ENCODE measurements at places on chromosomes 6 and 20.

GRCh38 chr20:25226433-25227316, 21.2 kb upstream of the PYGB start:
- no peak for DNase-seq

- no peak for DNase-seq
These were observed 106.0 kb downstream of the PRIM2 start for GRCh38 chr6:57423468-57423867.

DNA sequence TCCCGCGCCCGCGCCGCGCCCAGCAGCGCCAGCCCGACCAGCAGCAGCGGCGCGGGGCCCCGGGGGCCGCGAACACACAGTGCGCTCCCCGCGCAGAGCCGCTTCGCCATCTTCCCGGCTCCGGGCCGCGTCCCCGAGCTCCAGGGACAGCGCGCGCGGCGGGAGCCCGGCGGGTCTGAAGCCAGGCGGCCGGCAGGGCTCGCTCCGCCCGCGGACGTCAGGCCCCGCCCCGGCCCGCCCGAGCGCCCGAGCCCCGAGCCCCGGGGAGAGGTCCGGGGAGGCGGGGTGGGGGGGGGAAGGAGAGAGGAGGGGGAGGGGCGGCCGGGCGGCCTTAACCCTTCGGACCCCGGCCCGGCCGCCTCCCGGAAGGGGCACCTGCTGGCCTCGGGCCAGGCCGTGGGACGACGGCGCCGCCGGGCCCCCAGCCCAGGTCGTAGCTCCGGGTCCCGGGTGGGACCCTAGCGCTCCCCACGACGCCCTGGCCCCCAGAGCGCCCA, at the start of gene LAMA5:
Gene LAMA5, minus strand, starts transcription at position 177 of the 497 bp plus-strand sequence. Its CDS starts 67 bp downstream, at position 110.
- no peak for DNase-seq

GRCh38 chr6:122845916-122846612, 57.0 kb downstream of the SMPDL3A start:
- no peak for DNase-seq

DNA sequence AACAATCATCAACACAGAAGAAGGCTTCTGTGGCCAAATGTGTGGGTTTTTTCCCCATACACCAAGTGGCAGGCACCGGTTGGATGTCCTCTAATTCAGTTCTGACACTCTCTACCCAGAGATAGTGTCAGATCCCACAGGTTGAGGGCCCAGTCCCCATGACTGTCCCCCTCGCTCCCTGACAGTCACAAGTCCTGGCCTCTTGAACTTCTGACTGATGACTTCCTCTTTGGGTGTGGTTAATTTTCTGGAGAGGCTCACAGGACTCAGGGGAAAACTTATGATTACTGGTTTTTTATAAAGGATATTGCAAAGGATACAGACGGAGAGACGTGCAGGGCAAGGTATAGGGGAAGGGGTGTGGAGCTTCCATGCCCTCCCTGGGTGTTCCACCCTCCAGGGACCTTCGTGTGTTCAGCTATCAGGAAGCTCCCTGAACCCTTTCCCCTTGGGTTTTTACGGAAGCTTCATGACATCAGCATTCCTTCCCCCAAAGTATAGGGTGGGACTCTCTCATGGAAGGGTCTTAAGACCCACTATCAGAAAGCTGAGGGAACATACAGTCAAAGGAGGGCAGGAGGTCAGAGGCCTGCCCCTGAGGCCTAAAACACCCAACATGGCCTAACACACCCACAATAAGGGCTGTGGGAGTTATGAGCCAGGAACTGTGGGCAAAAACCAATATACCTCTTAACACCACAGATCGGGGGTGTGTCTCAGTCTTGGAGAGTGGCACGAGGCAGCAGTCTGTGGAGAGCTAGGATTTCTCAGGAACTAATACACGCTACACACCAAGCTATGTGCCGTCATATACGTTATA, 33.3 kb downstream of the FARS2 start:
- no peak for DNase-seq

- no peak for DNase-seq
These were observed 165.2 kb downstream of the BCAS1 start for GRCh38 chr20:53905019-53905819.

DNA sequence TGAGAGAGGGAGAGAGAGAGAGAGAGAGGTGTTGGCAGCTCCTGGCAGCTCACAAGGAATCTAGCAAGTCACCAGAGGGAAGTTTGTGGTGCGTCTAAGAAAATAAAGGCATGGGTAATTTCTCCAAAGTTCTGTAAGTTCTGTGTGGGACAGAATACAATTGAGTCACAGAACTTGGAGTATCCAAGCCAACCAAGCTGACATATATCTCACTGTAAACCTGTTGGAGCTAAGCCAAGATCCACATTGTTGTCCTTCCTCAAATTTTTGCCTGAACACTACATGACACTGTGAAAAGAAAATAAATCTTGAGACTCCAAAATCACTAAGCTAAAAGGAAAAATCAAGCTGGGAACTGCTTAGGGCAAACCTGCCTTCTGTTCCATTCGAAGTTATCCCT, 436.7 kb downstream of the MEI4 start:
- no peak for DNase-seq

DNA sequence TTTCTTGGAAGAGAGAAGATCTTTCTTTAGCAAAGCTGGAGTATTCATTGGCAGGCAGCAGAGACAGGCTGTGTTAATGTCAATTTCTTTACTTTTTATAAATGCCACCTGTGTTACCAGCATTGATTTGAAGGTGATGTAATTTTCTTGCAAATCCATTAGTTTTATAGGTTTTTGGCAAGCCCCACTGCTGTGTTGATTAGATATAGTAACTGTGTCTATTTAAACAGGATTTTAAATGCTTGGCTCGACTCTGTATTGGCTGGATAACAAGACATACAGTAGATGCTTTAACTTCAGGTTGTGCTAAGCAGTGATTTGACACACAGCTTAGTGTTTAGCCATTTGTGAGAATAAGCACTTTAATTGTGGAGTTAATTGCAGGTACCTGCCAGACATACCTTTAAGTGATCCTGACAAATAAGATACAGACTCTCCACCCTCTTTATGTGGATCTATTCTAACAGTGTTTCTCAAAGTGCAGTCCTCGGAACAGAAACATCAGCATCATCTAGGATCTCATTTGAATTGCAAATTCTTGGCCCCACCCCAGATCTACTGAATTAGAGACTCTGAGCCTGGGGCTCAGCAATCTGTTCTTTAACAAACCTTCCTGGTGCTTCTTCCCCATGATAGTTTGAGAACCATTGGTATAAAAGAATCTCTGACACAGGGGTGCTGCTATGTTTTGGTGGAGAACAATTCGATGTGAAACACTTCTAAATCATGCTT, 397.5 kb downstream of the HDGFL1 start:
- no peak for DNase-seq

DNA sequence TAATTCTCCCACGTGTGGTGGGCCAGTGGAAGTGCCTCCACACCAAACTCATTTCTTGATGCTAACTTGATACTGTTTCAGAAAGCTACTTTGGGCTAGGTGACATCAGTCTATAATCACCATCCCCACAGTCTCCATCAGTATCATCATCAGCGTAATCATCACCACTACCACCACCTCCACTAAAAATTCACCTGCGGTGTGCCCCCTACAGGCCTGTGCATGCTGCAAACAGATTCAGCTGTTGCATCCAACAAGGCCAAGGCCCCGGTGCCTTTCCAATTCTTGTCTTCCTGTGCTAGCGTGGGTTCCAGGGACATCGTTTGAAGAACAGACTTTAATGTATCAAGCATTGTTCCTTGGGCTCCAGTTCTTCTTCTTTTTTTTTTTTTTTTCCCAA, 201.3 kb upstream of the EXOC2 start:
- no peak for DNase-seq

DNA sequence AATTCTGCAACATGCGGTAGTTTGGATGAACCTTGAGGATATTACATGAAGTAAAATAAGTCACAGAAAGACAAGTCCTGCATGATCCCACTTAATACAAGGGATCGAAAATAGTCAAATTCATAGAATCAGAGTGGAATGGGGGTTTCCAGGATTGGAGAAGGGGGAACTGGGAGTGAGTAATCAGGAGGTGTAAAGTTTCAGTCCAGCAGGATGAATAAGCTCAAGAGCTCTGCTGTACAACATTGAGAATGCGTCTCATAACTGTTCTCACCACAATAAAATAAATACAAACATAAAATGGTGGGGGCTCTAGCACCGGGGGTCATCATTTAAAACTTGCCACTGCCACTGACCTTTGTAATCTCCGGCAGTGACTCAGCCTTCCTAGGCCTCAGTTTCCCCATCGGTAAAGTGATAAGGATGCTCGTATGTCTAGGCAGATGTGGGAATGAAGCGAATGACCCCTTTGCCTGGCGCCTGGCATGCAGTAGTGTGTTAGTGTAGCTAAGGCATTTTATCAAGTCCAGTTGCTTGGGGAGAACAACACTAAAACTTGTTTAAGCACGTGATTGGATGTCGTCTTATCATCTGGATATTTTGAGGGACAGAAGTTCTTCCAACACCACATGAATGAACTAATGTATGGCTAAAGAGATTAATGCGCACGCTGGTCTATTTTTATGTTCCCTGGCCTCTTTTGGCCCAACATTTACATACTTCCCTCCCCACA, 421.1 kb downstream of the QKI start:
- no peak for DNase-seq

- DNase-seq = peak; percentile 20
These were observed 198.4 kb upstream of the TENT5A start for GRCh38 chr6:81950877-81951276.

DNA sequence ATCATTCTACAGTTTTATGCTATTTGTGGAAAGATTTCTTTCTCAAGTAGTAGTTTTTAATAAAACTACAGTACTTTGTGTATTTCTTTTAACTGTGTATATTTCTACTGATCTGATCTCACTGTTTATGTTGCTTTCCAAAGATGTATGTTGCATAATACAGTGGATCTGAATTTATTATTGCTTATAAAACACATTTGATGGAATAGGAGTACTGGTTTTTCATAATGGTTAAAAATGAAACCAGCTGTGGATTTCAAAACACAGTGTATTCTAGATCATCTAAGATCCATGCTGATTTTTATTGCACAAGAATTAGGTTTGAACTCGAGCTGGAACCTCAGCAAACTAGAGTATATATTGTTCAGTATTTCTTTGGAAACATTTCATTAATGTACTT, 8.0 kb downstream of the NKX2-4 start:
- no peak for DNase-seq

DNA sequence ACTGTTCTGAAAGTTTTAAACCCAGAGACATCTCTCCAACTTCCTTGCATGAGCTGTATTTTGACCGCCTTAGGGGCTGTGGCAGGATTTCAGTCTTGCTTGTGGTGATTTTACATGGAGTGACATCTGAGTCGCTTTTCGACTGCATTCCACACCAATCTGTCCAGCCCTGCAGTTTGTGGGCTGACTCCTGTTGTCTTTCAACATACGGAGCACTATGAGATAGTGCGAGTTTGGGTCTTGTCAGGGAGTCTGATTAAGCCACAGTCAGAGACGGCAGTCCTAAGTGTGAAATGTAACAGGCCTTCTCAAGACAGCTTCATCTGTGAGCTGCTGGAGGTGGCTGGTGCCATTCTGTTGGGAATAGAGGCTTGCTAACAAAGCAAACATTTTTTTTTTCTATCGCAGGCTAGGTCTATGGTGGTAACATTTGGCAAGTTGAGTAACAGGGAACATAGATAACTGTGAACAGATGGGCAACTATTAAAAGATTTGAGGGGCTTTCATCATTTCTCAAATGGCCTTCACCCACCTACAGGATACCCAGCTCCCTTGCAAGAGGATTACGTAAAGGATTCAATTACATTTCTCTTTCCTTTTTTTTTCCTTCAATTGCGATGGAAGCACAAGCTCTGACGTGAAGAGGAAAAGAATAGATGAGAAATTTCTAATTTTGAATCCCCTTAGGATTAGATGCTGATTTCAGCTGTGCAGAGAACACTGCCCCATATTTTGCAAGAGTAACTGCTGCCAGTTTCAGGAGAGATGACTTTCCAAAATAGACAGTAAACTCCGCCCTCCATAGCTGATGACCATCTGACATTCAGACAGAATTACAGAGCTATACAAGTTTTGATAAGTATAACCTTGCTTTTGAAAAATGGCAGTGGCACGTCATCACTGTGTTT, 25.1 kb downstream of the CAP2 start:
- no peak for DNase-seq

DNA sequence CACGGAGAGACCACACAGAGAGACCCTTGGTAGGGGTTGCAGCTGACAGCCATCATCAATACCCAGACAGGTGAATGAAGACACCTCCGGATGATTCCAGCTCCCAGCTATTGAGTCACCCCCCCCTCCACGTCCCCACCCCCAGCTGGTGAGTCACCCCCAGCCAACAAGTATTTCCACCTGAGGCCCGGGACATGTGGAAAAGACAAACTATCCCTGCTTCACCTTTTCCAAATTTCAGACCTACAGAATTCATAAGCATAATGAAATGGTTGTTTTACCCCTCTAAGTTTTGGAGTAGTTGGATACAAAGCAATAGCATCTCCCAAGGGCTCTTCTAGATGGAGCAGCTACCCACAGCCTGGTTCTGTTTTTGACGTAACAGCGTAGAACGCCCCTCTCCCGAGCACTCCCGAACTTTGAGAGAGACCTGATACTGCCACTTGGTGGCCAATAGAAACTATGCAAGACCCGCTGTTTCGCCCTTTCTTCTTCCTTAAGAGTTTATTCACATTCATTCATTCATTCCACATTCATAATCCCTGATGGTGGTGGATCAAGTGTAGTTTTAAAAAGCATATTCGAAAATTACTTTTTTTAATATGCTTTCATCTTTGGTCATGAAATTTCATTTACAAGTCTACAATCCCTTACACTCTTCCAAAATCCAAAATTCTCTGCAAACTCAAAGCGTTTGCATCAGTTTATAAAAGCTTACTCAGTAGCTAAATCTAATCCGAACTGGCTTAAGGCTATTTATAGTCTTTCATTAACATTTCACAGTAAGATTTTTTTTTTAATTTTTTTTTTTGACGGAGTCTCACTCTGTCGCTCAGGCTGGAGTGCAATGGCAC, 15.1 kb upstream of the PPP1R16B start:
- no peak for DNase-seq

DNA sequence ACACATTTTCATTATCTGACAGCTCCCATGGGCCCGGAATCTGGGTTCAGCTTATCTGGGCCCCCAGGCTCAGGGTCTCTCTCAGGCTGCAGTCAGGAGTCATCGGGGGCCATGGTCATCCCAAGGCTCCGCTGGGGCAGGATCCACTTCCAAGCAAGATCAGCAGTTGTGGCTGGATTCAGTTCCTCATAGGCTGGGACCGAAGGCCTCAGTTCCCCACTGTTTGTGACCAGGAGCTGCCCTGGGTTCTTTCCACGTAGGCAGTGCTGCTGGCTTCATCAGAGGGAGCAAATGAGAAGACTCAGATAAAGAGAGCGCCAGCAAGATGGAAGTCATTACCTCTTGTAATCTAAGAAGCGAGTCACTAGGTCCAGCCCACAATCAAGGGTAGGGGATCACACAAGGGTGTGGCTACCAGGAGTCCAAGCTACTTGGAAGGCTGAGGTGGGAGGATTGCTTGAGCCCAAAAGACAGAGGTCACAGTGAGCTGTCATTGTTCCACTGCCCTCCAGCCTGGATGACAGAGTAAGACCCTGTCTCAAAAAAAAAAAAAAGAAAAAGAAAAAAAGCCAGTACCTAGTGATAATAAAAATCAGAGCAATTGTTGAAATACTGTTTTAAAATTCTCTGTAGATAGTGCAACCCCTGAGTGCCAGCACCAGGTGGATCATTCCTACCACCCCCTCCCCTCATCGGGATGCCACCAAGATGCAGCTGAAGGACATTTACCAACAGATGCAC, 162.7 kb downstream of the NFATC2 start:
- no peak for DNase-seq
